ENCODE measurements at places on chromosomes 1 and 21.

DNA sequence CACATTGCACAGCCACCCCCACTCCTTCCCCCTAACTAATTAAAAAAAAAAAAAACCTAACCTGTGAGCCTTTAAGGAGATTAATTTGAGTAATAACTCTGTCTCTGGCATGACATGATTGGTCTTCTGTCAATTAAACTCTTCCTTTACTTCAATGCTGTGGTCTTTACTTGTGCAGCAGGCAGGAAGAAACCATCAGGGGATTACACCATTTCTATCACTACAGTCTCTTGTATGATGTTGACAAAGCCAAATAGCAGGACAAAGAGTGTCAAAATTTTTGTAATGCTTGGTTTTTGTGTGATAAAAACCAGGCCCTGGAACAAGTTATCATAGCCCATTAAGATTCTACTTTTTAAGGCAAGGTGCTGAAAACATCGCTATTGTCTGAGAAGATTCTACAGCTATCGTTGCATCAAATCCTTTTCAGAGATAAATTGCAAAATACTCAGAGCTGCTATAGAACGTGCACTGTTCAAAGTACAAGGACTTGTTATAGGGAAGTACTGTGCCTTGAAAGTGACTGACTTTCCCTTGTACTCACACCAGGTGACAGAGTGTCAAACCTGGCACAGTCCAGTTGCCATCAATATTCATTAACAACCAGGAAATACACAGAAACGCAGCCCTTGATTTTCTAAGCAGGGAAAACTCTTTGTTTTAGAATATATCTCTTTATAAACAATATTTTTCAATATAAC is 37.7 kb downstream of the LHX9 start:
- DNase-seq, result no peak

- no peak for DNase-seq
Measured at GRCh38 chr21:35606146-35606545, 454.2 kb downstream of the SETD4 start.

DNA sequence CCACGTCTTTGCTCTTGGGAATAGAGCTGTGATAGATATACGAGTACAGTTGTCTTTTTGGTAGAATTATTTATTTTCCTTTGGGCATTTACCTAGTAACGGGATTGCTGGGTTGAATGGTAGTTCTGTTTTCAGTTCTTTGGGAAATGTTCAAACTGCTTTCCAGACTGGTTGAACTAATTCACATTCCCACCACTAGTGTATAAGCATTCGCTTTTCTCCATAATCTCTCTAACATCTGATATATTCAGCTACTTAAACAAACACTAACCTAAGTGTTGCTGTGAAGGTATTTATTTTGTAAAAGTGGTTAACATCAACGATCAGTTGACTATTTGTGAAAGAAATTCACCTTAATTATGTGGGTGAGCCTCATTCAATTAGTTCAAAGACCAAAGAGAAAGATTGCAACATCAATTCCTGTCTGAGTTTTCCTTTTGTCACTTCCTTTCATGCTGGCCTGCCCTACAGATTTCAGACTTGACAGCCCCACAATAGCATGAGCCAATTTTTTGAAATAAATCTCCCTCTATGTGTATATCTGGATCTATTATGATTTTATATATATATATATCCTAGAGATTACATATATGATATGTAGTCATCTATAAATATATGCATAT is 26.7 kb upstream of the DUSP10 start:
- DNase-seq, result no peak

GRCh38 chr1:181482521-181483284 is 614 bp upstream of the CACNA1E start:
- DNase-seq, result no peak

- DNase-seq, result no peak
Measured at GRCh38 chr1:201016211-201016651, 7.3 kb downstream of the KIF21B start.

DNA sequence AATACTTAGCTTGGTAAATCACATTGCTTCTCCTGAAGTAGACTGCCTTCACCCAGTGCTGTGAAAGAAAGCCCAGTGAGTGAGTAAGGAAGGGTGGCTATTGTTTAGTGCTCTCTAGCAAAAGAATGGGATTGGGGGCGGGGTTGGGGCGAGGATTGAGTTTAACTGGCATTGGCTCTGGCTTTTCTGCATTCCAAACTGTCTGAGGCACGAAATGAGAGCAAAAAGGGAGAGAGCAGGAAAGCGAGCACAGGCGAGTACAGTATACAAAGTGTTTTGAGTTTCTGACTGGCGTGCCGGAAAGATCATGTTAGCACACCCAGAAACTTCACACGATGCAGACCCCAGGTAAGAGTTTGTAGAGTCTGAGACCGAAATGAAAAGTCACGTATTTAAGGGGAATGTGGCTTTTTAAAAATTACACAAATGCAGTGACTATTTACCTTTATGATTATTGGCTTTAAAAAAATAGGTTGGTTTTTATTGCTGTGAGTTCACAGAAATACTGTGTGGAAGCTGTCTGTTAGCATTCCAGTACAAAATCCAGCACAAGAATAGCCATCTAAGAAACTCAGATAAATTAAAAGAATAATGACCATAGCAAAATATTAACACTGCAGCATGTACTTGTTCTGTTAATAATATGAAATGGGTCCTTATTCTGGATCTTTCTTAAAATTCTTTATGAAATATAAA is 155.4 kb downstream of the CLEC20A start:
- no peak for DNase-seq

- DNase-seq, result no peak
Measured at GRCh38 chr21:14725219-14725618, 179.1 kb upstream of the SAMSN1 start.

DNA sequence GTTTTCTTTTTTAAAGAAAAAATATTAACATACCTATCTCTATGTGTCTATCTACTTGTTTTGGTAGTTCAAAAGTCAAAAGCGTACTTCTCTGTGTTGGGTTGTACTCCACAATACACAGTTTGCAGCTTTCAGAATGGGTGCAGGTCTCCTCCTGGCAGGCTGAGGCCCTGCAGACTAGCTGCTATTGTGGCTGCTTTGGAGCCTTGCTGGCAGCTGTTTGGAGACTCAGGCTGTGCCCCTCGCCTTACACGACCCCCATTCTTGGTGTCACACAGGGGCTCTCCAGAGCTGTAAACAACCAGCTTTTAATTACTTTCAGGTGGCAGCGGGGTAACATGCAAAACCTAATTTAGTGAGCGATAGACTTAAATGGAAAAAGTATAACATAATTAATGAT is 160.4 kb downstream of the DSCAM start:
- no peak for DNase-seq

GRCh38 chr1:67672260-67672803 is 12.7 kb upstream of the GADD45A start:
- no peak for DNase-seq

GRCh38 chr1:8892026-8892425 is 13.5 kb upstream of the ENO1 start:
- DNase-seq, result no peak

DNA sequence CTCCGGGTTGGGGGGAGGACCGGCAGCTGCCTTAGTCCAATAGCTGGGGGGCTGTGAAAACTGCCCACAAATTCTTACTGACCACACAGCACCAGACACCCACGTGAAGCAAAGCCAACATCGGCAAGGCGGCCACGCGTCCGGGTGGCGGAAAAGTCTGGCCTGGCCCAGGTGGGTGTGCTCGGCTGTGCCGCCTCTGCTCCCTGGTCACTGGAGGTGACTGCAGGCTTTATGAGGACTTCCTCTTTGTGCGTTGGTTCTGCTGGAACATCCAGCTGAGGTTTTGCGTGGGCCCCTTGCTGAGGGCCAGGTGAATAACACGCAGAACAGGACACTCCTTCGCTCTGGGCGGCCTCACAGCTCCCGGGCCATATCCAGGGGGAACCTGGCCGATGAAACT is 35.4 kb downstream of the FAAP20 start:
- no peak for DNase-seq

DNA sequence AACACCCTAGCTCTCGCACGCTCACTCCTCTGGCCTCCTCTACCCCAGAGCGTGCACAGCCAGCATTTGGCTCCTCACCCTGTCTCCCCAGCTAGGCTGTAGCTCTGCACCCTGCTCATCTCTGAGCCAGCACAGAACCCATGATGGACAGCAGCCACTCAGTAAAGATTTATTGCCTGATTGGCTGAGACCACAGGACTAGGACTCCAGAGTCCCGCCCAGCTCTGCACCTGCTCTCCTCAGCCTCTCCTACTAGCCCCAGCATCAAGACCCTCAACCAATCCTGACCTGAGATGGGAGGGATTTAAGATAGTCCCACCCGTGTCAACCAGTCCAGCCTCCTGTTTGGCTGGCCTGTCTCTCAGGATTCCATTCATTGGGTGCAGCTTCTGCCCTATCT is 9.3 kb downstream of the C1QB start:
- no peak for DNase-seq

- DNase-seq, result no peak
Measured at GRCh38 chr1:72283022-72283306, 625 bp upstream of the NEGR1 start.

DNA sequence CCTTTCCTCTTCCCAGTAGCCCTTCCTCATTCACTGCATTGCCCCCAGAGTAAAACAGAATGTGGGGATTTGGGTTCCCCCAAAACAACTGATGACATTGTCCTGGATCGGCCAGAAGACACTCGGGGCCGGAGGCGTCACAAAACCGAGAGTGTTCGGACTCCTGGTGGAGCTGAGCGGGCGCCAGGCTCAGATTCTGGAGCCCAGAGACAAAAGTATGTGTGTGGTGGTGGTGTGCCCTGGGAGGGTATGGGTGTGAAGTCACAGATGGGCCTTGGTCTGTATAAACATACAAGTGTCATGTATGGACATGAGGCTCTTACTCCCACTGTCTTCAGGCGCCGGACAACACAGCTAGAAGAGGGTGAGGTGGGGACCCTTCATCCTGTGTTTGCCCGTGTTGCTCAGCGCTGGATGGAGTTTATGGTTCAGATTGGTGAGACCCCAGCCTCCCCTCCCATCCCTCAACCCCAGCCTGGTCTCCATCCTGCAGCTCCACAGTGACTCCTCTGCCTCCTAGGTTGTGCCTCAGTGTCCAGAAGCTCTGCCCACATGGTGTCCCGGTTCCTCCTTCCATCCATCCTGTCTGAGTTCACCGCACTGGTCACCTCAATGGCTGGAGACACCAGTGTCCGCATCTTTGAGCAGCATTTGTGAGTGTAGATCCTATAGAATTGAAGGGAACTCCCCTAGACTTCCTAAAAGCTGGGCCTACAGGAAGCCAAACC is 12.4 kb downstream of the HYI start:
- DNase-seq, result no peak

GRCh38 chr1:107682467-107682866 is 282.5 kb downstream of the VAV3 start:
- no peak for DNase-seq

Measured in activated T-cell treated with anti-CD3 and anti-CD28 coated beads for 24 hours (primary cell).